ENCODE measurements at places on chromosomes 5 and 9. TPM values are rescaled to one million over a fixed set of nuclear protein-coding genes. Genes with fewer than 3 reads are reported as not detected.

The ARAP3 gene
- not detected for total RNA-seq

The TMED9 gene
- 127 TPM for total RNA-seq

The TRPM3 gene
- total RNA-seq, result not detected

The NTRK2 gene
- total RNA-seq, result not detected

The CCDC180 gene
- 2.4 TPM for total RNA-seq

The LOX gene
- not detected for total RNA-seq

The SPAAR gene
- total RNA-seq, result 2.6 TPM

The LMX1B gene
- 53.5 TPM for total RNA-seq

The DNAH5 gene
- total RNA-seq, result 2.4 TPM

The CFAP90 gene
- not detected for total RNA-seq

The KIAA1958 gene
- 3.0 TPM for total RNA-seq

The GNG10 gene
- total RNA-seq, result 198 TPM

The STKLD1 gene
- 1.1 TPM for total RNA-seq

The NTNG2 gene
- total RNA-seq, result 0.37 TPM

The PIP5K1B gene
- total RNA-seq, result not detected

The FOXD4L6 gene
- total RNA-seq, result not detected

The ANKRD33B gene
- total RNA-seq, result 7.4 TPM

The PIP5KL1 gene
- total RNA-seq, result 23.4 TPM

The MZB1 gene
- not detected for total RNA-seq

The RNF145 gene
- 68.6 TPM for total RNA-seq

The TXNDC8 gene
- total RNA-seq, result not detected

The HTR4 gene
- total RNA-seq, result not detected

The LPAR1 gene
- total RNA-seq, result not detected

The AK8 gene
- total RNA-seq, result 3.6 TPM

The ORM2 gene
- not detected for total RNA-seq

The ACSL6 gene
- 7.3 TPM for total RNA-seq

The CNTRL gene
- 9.6 TPM for total RNA-seq

The SV2C gene
- 0.43 TPM for total RNA-seq

The SPATA31E1 gene
- total RNA-seq, result not detected

The IL9 gene
- not detected for total RNA-seq

The TRAF1 gene
- 0.49 TPM for total RNA-seq

The FBLL1 gene
- total RNA-seq, result not detected

The SUSD3 gene
- not detected for total RNA-seq

The MPDZ gene
- 15.5 TPM for total RNA-seq
